ENCODE measurements at places on chromosomes 13 and 19. TPM values are rescaled to one million over a fixed set of nuclear protein-coding genes. Genes with fewer than 3 reads are reported as not detected.
A peak's percentile ranks its signal among the peaks of the same experiment; 100 is the strongest.

The LRCH1 gene
- total RNA-seq: 11.5 TPM

The FGF22 gene
- not detected for total RNA-seq

The PCDH17 gene
- 2.2 TPM for total RNA-seq

GRCh38 chr13:58566176-58566575, 934.6 kb downstream of the PCDH17 start:
- DNase-seq: no peak

DNA sequence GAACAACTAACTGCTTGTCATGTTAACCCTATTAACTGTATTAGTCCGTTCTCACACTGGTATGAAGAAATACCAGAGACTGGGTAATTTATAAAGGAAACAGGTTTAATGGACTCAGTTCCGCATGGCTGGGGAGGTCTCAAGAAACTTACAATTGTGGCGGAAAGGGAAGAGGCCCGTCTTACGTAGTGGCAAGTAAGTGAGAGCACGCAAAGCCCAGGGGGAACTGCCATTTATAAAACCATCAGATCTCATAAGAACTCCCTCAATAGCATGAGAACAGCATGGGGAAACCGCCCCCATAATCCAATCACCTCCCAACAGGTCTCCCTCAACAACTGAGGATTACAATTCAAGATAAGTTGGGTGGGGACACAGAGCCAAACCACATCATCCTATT, 34.7 kb downstream of the PHF11 start:
- no peak for DNase-seq

DNA sequence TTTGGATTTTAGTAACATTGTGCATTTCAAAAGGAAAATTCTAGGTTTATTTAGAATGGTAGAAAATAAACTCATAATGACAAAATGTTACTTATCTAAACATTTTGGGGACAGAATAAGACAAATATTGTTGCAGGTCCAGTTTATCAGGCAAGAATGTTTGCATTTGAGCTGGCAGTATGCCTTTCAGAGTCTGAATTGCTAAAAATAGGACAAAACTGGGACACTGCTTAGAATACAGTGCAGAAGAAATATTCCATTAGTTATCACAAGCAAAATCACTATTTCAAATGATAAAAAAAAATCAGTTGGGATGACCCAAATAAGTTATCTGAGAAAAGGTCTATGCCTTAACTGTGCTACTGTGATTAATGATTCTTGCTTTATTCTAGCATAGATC, 870.3 kb upstream of the MIR17HG start:
- no peak for DNase-seq

DNA sequence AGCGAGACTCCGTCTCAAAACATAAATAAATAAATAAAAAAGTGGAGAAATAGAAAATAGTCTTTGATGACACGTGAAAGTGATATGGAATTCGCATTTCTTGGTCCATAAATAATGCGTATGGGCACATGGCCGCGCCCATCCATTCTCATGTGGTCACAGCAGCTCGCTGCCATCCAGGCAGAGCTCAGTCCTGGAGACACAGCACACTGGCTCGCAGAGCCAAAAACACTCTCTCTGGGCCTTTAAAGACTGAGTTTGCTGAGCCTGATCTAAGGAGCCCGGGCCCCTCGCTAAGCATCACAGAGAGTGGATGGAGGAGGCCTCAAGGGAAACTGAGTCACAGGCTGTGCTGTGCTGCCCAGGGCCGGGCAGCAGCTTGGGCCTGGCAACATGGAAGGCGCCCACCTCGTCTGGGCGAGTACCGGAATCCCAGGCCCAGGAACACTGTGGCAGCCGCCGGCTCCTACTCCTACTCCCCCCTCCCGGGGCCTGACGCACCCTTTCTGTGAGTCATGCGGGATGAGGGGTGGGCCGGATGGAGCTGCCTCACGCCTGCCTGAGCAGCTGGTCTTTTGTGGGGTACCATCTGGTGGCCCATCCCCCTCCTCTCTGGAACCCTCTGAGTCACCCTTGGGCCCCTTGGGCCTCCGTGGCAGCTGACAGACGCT, 28.9 kb upstream of the CACTIN start:
- peak; percentile 28 for DNase-seq

GRCh38 chr19:56147307-56147706, 6.2 kb downstream of the ZNF444 start:
- no peak for DNase-seq

- DNase-seq: peak; percentile 52
Observed at GRCh38 chr13:29925457-29926097, 75.2 kb upstream of the UBL3 start.

Data from lung microvascular endothelial cell (primary cell).